Activated T-helper 2 cell treated with anti-CD3 and anti-CD28 coated beads, Interferon-gamma antibody, Interleukin-2, Interleukin-4, amounts not matched to agents 10 μg/mL and 5 μg/mL and 100 μg/mL, durations not matched to agents 14 hours and 24 hours and 36 hours (primary cell): ENCODE measurements at places on chromosomes 5 and 9.
A peak's percentile ranks its signal among the peaks of the same experiment; 100 is the strongest.

- no peak for DNase-seq
Measured at GRCh38 chr9:131449276-131449675, 53.4 kb upstream of the POMT1 start.

- DNase-seq = no peak
Measured at GRCh38 chr5:34666392-34667080, 10.4 kb downstream of the RAI14 start.

GRCh38 chr5:31954091-31954490, 220.0 kb downstream of the GOLPH3 start:
- no peak for DNase-seq

- no peak for DNase-seq
Measured at GRCh38 chr9:120331913-120332312, 248.1 kb downstream of the CDK5RAP2 start.

- DNase-seq = peak; percentile 22
Measured at GRCh38 chr9:134325813-134326723, at the start of gene RXRA. TSS of gene RXRA (plus strand) at chr9:134326455. CDS start at chr9:134326632, 177 bp downstream.

DNA sequence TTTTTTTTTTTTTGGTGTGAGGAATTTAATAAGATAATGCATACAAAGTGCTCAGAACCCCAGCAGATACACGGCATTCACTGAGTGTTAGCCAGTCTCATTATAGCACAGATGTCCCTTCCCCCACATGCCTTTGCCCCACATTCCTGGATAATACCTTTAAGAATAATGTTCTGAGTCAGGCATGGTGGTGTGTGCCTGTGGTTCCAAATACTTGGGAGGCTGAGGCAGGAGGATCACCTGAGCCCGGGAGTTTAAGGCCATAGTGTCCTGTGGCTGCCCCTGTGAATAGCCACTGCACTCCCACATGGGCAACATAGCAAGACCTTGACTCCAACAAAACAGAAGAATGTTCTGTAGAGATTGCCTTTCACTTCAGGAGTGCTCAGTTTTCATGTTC, 24.2 kb upstream of the ANKRD18A start:
- DNase-seq = no peak

GRCh38 chr5:35360671-35361070, 130.4 kb upstream of the PRLR start:
- no peak for DNase-seq

DNA sequence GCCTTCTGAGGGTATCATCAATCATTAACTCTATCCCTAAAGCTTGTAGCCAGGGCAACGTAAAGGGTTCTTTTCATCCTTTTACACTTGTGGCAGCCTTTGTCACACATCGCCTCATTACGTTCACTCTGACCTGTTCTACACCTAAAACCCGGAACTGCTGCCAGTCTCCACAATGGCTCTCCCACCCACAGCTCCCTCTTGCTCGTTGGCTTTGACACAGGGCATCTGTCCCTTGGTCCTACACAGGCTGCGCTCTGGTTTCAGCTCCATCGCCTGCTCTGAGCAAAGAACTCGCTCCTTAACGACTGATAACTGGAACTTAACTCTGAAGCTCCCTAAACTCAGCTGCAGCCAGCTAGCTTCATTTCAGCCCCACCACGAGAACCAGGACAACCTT, 112.8 kb upstream of the CTNND2 start:
- DNase-seq = no peak
